Right renal pelvis (tissue), 4 donors: ENCODE measurements at places on chromosomes 1 and 21.

DNA sequence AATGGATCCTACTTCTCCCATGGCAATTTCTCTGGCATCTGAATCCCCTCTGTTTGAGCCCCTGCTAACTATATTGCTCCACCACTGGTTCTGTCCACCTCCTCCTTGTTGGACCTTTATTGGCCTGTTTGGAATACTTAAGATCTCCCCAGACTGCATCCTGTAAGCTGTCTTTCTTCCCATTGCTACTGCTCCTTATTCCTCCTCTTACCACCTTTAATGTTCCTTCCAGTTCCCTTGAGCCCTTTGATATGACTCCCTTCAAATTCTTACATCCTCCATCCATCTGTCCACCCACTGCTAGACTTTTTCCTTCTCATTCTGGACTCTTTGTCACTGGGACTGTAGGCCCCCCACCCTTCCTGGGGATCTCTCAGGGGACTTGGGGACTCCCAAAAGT lies 31.0 kb downstream of the LRIG2 start:
- DNase-seq = no peak

DNA sequence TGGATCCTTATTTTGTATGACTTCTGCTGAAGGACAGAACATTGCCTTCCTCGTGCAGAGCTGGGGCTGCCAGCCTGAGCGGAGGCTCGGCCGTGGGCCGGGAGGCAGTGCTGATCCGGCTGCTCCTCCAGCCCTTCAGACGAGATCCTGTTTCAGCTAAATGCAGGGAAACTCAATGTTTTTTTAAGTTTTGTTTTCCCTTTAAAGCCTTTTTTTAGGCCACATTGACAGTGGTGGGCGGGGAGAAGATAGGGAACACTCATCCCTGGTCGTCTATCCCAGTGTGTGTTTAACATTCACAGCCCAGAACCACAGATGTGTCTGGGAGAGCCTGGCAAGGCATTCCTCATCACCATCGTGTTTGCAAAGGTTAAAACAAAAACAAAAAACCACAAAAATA lies 27.5 kb upstream of the KDM4A start:
- DNase-seq = no peak

- DNase-seq = no peak
These were observed 34.0 kb upstream of the GADD45A start for GRCh38 chr1:67651031-67651430.

DNA sequence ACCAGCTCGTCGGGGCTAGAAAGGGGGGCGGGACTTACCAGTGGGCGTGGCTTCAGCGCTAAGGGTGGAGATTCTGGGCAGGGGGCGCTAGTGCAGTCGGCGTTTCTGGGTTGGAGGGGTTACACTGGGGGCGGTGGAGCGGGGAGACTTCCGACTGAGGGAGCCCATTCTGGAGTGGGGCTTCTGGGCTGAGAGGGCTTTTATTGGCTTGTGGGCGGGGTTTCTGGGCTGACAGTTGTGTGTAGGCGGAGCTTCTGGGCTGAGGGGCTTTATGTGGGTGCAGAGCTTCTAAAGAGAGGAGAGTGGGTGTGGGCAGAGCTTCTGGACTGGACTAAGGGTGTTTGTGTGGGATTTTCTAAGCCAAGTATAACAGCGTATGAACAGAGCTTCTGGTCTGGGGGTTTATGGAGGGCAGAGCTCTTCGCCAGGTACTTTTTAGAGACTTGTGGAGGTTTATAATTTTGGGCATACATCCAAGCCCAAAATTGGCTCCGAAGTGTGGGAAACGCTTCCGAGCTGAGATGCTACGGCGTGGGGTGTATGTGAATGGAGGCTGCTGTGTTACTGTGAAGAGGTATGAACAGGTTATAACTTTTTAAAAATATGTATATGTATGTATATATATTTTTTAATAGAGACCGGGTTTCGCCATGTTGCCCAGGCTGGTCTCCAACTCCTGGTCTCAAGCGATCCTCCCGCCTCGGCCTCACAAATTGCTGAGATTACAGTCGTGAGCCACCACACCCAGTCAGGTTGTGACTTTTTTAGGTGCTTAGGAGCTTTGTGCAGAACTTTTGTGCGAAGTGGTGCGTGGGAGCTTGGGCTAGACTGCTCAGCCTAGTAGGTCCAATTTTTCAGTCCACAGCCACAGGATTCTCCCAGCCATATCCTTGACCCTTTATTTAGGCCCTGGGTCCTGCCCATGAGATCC lies 825 bp downstream of the TMEM39B start:
- DNase-seq = no peak

DNA sequence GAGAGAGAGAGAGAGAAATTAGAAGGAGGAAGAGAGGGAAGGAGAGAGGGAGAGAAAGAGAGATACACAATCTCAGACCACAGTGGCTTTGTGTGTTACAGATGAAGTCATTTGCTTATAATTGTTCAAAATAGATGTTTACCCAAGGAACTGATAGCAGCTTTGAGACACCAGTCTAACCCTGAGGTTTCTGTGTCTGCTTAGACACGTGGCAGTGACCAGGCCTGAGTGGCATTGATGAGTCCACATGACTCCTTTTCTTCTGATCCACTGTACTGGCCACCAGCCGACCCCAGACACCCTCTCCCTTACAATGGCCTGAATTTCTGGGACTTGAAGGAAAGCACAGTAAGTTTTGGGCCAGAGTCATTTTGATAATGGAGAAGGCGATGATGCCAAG lies 104.9 kb downstream of the DUSP10 start:
- no peak for DNase-seq

GRCh38 chr21:31517664-31518414 lies 141.7 kb upstream of the SOD1 start:
- DNase-seq = no peak

DNA sequence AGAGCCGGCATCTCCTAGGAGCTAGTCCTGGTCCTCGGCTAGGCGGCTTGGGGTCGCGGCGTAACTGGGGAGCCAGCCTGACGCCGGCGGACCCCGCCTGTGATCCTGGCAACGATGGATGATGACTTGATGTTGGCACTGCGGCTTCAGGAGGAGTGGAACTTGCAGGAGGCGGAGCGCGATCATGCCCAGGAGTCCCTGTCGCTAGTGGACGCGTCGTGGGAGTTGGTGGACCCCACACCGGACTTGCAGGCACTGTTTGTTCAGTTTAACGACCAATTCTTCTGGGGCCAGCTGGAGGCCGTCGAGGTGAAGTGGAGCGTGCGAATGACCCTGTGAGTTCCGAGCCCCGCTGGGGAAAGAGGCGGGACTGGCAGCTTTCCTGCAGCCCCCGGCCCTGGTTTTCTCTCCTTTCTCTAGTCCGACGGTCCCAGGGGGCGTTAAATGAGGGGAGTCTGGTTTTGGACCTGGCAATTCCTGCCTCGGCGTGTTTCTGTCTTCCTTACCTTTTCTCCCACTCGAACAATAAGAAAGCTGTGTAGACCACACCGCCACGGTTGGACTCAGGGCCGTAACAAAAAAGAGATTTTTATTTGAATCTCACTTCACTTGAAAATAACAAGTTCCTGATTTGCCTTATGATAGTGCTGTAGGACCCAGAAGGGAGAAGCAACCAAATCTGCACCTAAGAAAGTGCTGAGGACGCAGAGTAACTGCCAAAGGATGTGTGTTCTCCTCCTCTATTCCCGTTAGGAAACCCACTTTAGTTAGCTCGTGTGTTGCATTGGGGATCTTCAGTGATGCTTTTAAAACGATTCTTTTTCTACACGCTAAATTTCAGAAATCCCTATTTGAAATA lies at the start of gene SPRTN:
TSS of gene SPRTN (plus strand) at position 24 of the 859 bp plus-strand sequence. CDS start at position 115, 91 bp downstream.
- no peak for DNase-seq

DNA sequence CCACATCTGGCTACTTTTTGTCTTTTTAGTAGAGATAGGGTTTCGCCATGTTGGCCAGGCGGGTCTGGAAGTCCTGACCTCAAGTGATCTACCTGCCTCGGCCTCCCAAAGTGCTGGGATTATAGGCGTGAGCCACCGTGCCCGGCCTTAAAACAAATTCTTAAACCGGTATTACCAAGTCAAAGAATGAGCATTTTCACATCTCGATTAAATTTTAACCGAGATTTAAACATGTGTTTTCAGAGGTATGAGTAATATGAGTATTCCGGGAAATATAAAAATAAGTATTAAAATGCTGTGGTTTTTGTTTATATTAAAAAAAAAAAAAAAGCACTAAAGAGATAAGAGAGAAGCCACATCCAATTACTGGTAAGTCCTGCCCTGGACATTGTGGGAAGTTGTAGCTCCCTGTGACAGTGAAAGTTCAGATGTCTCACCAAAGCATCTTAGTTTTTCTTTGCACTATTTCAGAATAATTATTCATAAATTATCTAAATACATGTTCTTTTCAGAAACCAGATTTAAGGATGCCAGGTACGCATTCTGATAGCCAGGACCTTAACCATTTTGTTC lies 24.9 kb downstream of the ZNF281 start:
- DNase-seq = no peak

DNA sequence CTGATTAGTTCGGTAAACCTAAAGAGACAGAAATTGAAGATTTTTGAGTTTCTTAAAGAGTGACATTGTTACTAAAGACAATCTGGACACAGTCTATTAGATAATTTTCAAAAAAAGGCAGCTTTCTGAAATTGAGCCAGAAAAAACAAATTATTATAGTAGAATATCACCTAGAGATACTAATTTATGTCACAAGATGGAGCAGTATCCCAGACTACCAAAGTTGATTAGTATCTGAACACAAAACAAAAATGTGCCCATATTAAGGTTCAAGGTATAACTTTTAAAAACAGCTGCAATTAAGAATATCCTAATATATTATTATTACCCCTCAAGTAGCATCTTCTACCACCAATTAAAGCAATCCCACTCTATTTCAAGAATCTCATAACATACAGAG lies 40.5 kb upstream of the SYT2 start:
- DNase-seq = no peak

- DNase-seq = no peak
These were observed 9.3 kb downstream of the HLX start for GRCh38 chr1:220888417-220888986.

GRCh38 chr1:115557715-115558114 lies 84.1 kb upstream of the VANGL1 start:
- DNase-seq = no peak

- DNase-seq = no peak
These were observed 36.4 kb downstream of the PALMD start for GRCh38 chr1:99682291-99682751.
